ENCODE measurements at places on chromosomes 7 and 10.
A peak's percentile ranks its signal among the peaks of the same experiment; 100 is the strongest.

GRCh38 chr10:127921753-127922145, 14.8 kb downstream of the PTPRE start:
- DNase-seq: no peak

GRCh38 chr10:68586606-68587305, 26.6 kb downstream of the TET1 start:
- no peak for DNase-seq

- no peak for DNase-seq
Observed at GRCh38 chr7:45644237-45644636, 70.1 kb downstream of the ADCY1 start.

- DNase-seq: no peak
Observed at GRCh38 chr10:129586898-129587443, 119.9 kb downstream of the MGMT start.

GRCh38 chr10:13823096-13823708, 236.4 kb downstream of the PRPF18 start:
- no peak for DNase-seq

- DNase-seq: peak; percentile 81
Observed at GRCh38 chr10:42753126-42753506, 29.5 kb upstream of the BMS1 start.

DNA sequence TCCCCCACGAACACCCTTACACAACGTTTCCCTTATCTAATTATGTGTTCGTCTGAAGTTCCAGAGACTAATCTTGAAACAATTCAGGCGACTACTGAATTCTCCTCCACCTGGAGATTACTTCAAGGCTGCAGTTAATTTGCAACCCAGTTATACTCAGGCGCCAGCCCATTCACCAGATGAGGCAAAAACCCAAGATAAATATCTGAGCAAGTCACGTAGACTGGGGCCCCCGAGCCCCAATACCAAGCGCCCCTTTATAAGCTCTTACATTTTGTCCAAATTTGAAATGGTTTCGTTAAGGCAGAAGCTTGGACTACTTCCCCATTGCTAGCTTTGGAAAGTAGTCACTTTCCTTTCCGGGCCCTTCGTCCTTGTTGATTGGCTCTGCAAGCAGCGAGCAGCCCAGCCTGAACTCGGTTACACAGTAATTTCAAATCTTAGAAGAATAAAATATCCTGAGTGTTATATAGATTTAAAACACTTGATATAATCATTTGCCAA, 1.2 kb downstream of the TPK1 start:
- DNase-seq: no peak

DNA sequence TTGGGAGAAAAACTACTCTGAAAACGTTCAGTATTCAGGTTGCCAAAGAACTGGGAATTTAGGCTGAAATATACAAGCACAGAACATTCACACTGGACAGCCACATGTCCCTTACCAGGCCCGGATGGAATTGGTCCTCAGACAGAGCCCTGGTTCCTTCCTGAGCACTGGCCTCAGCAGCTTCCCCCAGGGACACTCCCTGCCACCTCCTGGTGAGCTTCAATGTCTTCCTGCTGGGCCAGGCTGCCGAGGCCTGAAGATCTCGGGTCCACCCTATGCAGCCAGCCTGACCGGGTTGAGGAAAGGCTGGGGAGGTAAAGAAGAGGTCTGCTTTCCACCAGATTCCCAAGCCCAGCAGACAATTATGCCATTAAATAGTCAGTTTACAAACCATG, 24.8 kb downstream of the LEP start:
- no peak for DNase-seq

- DNase-seq: no peak
Observed at GRCh38 chr7:127932076-127932475, 99.2 kb downstream of the LRRC4 start.

DNA sequence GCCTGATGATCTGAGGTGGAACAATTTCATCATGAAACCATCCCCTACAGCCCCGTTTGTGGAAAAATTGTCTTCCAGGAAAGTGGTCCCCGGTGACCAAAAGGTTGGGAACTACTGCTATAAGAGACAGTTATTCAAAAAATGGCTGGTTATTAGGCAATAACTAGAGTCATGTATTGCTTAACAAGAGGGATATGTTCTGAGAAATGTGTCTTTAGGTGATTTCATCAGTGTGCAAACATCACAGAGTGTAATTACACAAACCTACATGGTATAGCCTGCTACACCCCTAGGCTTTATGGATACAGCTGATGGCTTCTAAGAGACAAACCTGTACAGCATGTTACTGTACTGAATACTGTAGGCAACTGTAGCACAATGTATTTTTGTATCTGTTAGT, 71.3 kb upstream of the CSTF2T start:
- no peak for DNase-seq

DNA sequence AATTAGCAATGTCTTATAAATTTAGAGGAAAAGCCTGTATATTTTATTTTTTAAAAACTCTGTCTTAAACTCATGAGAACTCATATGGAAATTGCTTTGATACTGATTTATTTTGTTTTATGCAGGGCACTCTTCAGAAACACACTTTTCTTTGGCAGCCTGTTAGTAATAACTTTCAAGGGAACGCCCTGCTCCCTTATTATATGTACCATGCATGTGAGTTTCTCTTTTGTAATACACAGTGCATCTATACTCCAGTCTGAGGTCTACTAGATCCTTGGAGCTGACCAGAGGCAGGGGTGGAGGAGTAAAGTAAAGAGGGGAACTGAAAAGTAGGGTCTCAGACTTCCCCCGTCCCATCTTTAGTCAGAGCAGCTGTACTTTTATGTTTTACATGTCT, 40.2 kb downstream of the GPR85 start:
- no peak for DNase-seq
